Pulmonary artery endothelial cell (primary cell): ENCODE measurements at places on chromosomes 11 and 22. TPM values are rescaled to one million over a fixed set of nuclear protein-coding genes. Genes with fewer than 3 reads are reported as not detected.

Gene PATE1
- total RNA-seq: not detected in 2 replicates

Gene KRTAP5-3
- not detected in 2 replicates for total RNA-seq

Gene DSCAML1
- not detected in 2 replicates for total RNA-seq

Gene IFITM1
- 1.7 and 7.9 TPM in 2 replicates for total RNA-seq

Gene GANAB
- 272 and 287 TPM in 2 replicates for total RNA-seq

Gene DAGLA
- total RNA-seq: 1.3 and 1.5 TPM in 2 replicates

Gene APOL3
- 52.0 and 59.1 TPM in 2 replicates for total RNA-seq

Gene CASP5
- total RNA-seq: not detected in 2 replicates

Gene TRIM21
- 31.5 and 44.2 TPM in 2 replicates for total RNA-seq

Gene SCN4B
- 0.13 and 0.21 TPM in 2 replicates for total RNA-seq

Gene ASCL2
- not detected in 2 replicates for total RNA-seq

Gene CBY1
- total RNA-seq: 25.2 and 28.0 TPM in 2 replicates

Gene HPX
- 0.13 and 0.32 TPM in 2 replicates for total RNA-seq

DNA sequence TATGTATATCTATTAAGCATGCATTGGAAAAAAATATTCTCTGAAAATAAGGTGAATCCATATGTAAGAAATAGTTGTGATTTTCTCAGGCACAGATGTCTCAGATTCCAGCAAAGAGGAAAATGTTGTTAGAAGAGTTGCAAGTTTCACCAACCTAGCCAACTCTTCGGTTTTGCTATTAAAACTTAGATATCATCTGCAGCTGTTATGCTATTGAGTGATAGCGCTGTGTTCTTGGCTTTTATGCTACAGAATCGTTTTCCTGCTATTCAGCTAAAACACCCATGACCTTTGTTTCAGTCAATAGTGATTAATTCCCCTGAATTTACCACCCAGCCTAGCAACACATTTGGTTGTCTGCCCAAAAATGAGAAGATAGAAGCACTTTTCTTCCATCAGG lies 795.6 kb upstream of the ANO3 start:
- no peak for DNase-seq

DNA sequence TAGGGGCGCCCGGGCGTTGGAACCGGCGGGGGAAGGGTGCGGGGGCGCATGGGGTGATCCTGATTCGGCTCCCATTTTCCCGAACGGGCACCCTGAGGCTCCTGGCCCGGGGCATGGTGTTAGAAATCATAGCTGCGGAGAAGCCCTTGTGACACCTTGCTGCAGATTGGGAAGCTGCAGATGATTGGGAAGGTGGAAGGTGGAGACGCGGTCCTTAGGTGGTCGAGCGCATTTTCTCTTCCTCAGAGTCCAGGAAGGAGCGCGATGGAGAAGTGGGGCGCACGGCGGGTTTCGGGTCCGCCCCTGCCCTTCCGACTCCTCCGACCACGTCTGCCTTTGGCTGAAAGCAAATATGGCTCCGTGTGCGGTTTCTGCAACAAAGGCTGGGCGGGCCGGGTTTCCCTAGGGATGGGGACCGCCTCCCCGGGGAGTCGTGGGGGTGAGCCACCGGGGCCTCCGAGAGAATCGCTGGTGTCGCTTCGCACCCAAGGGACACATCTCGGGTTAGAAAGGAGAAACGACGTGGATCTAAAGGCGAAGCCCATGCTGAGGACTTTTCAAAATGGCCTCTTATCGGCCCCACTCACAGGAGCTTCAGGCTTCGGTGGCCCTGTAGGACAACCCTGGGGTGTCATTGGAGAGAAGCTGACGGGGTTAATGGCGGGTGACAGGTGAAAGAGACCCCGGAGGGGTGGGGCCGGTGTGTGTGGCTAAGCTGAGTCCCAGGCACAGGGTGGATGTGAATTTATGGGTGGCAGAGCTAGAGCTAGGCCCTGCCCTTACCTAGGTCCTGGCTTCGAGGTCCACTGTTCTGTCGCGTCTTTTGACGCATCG lies 707 bp upstream of the FTH1 start:
- no peak for DNase-seq

GRCh38 chr22:47597041-47597440 lies 834.6 kb downstream of the TBC1D22A start:
- DNase-seq: no peak

DNA sequence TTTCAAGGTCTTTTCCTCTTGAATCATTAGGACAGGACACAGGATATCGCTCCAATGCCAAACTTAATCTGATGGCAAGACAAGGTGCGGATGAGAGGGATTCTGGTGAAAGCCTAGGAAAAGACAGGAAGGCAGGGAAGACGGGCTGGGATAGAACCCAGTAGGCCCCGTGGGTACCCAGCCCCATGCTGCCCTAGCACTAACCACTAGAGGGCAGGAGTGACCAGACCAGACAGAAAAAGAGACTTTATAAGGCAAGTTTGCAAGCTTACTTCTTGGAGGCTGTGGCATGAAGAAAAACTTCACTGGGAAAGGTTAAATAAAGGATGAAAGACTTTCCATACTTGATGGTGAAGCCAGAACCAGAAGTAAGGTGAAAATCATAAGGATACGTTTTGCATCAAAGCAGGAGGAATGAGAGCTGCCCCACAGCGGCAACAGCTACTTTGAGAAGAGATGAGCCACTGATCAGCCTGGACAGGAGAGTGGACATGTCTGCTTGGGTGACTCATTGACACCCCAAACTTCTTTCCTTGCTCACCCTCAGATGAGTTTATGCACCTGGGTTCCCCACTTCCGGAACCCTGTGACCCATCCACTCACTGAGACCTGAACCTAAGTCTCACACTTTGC lies 39.8 kb downstream of the SYN3 start:
- no peak for DNase-seq

GRCh38 chr11:34536056-34536455 lies 22.5 kb upstream of the ELF5 start:
- no peak for DNase-seq

DNA sequence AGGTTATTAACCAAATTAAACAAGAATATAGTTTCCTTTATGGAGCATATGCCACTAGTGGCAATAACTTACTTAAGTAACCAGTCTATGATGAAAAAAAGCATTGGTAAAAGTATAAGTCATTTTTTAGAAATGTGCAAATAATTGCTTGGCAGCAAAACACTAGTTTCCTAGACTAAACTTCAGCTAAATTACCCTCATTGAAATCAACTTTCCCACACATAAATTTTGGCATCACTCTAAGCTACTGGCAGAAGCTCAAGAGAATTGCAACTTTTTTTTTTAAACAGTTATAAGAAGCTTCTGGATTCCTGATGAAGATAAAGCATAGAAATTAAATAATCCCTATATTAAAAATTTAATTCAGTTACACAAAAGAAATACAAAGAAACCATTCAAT lies 12.5 kb downstream of the CCDC34 start:
- no peak for DNase-seq

- DNase-seq: no peak
Measured at GRCh38 chr11:66849501-66850234, 6.4 kb downstream of the RCE1 start.

DNA sequence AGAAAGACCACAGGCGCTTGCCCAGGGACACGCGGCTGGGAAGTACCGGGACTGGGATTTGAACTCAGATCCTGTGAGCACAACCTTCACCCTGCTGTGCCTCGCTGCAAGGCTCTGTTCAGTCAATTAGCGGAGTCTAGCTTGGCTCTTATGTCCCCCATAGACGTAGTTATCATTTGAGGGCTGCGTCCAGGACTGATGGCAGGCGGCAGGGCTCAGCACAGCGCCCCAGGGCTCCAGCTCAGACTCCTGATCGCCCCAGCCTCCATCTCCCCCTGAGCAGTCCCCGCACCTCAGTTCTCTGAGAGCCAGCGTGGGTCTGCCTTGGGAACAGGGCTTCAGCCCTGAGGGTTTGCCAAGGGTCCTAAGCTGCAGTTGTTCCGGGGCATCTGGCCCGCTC lies 19.8 kb downstream of the MRGPRG start:
- DNase-seq: no peak

DNA sequence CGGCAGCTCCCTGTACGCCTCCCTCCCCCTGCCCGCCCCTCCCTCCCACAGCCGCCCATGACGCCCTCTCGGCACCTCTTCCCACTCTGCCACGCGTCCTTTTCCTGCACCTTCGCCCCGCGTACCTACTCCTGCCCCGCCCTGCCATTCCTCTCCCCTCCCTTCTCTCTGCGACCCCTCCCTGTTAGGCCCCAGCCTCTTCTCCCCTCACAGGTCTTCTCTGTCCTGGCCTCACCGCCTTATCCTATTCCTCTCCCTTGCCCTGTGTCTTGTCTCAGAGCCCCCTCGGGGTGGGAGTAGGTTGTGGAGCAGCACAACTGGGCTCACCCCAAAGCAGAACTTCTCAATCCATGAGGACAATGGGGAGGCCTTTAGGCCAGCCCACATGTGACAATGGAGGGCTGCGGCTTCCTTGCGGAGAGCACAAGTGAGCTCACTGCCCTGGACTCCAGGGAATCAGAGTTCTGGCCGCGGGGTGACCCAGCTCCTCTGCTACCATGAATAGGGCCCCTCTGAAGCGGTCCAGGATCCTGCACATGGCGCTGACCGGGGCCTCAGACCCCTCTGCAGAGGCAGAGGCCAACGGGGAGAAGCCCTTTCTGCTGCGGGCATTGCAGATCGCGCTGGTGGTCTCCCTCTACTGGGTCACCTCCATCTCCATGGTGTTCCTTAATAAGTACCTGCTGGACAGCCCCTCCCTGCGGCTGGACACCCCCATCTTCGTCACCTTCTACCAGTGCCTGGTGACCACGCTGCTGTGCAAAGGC lies 539 bp downstream of the SLC35C1 start:
- peak; percentile 24 for DNase-seq

GRCh38 chr11:134920851-134921608 lies 509.0 kb upstream of the B3GAT1 start:
- DNase-seq: no peak

GRCh38 chr11:12757416-12757815 lies 83.2 kb downstream of the TEAD1 start:
- no peak for DNase-seq

DNA sequence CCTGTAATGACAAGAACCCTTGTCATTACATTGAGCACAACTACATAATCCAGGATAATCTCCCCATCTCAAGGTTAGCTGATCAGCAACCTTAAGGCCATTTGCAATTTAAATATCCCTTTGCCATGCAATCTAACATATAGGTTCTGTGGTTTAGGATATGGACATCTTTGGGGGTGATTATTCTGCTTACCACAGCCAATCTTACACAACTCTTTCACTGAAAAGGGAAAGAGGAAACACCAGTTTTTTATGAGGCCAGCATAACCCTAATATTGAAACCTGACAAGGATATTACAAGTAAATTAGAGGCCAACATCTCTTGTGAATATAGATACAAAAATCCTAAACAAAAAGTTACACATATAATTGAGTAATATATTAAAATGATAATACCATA lies 78.5 kb downstream of the CYP2R1 start:
- DNase-seq: no peak

DNA sequence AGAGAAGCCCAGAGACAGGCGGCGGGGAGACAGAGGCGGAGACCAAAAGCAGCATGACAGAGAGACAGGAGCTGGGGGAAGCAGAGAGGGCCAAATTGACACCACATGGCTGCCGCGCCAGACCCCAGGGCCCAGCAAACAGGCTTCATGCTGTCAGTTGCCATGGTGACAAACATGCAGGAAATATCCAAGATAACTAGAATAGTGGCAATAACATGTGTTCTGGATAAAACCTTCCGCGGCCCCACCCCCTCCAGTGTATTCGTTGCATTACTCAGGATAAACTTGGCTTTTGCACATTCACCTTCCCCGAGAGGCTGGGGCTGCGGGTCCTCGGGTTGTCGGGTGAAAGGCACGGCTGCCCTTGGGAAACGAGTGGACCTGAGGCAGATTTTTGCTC lies 49.9 kb upstream of the CDON start:
- no peak for DNase-seq

DNA sequence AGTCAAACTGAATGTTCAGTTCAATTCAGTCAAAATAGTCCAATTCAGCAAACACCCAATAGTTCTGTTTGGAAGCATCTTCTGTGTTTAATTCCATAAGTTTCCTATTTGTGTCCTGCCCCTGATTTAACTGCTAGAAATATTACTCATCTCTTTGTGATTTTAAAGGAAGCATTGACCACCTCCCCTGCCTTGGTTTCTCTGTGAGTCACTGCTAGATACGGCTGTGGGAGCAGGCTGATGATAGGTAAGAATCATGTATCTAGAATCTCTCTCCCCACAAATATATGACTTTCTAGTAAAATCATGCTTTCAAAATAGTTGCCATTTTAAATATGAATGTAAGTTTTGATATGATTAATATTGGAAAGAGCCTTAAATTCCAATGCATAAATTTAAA lies 888.5 kb downstream of the NTM start:
- no peak for DNase-seq

GRCh38 chr11:60265373-60266214 lies 14.9 kb upstream of the MS4A4A start:
- no peak for DNase-seq

GRCh38 chr11:76148231-76148630 lies 58.1 kb downstream of the WNT11 start:
- no peak for DNase-seq

DNA sequence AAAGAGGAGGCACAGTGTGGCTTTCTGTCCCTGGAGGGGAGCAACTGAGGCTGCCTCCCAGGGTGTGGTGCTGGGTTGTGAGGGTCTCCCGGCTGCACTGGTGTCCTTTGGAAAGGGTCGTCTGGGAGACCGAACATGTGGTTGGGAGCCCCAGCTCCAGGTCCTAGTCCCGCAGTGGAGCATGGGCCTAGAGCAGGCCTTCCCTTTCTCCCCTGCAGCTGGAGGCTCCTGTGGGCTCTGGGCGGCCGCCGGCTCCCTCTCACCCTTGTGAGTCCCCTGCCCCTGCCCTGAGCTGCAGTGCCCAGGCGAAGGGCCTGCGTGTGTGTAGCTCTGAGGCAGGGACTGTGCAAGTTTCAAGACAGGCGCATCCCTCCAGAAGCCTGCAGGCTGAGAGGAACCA lies 1492.7 kb downstream of the BRD1 start:
- no peak for DNase-seq

GRCh38 chr11:114724916-114725524 lies 46.7 kb downstream of the NXPE2 start:
- DNase-seq: no peak

DNA sequence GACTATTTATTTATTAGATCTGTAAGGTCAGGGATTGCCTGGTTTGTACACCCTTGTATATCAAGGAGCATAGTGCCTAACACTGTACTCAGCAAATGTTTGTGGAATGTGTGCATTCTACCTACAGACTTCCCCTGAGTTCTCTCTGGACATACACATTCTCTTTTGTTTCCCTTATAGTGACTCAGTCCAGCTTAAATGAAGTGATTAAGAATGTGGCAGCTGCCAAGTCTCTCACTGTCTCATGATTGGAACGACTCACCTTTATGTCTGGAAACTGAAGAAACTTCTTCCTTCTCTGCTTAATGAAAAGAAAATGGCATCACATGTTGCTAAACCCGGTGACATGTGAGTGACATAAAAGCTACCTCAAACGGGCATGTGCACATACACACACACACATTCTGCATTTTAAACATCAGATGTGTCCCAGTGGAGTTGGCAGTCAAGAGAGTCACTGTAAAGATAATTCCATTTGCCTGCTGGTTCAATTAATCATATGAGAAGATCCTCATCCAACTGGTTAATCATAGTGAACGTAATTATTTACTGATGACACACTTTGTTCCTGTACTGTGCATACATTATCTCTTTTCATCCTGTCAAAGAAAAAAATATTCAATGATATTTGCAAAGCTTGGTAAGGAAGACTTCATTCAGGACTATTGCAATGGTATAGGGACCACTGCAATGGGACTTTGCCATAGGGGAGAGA lies 42.8 kb downstream of the GLYAT start:
- no peak for DNase-seq

- no peak for DNase-seq
Measured at GRCh38 chr11:74634537-74634936, 42.2 kb downstream of the POLD3 start.

GRCh38 chr11:69732910-69733309 lies 29.1 kb upstream of the FGF19 start:
- DNase-seq: no peak
